ENCODE measurements at places on chromosomes 12 and 14.

DNA sequence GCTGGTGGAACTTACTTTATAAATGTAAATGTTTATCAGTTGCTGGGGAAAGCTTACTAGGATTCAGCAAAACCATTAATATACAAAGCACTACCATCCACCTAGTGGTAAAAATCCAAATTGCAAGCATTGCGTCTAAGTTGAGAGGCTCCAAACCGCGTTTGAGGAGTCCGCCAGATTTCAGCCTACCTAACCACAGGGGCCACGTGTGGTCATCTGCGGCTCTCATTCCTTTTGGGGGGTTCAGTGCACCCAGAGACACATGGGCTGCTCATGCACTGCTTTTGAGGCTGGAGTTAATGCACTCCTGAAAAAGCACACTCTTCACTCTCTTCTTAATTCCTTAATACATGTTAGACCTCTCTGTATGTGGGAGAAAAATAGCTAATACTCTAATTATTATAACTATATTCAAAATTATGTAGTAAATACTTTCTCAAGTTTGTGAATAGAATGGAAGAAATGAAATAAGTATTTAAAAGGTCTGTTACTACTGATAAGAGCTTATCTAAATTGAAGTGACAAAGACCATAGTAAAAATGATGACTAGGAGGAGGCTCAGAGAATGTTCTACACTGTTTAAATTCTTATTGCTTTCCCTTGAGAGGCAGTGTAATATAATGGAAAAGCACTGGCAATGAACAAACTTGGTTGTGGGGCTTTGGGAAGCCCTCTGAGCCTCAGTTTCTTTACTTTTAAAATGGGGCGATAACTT is 41.4 kb upstream of the MANSC4 start:
- DNase-seq: no peak

DNA sequence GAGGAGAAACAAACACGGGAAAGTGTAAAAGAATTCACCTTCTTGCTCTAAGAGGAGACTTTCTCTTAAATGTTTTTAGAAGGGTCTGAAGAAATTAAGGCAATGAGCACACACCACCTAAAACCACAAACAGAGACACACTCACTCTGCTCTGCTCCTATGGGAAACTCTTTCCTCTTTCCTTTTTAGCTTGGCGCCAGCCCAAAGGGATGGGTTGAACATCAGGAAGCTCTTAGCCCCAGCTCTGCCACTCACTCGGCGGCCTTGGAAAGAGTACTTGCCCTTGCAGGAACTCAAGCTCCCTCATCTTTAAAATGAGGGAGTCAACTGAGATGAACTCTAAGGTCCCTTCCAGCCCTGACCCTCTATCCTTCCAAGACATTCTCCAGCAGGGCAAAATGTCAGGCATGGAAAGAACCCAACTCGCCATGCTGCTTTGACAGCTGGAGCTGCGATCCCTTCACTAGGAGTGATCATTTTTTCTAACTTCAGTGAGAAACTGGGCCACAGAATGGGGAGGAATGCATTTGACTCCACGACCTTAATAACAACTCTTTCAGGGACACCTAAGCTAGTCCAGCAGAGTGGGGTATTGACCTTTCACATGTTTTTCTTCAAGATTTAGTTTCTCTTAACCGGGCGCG is 980 bp upstream of the RNASE8 start:
- no peak for DNase-seq

DNA sequence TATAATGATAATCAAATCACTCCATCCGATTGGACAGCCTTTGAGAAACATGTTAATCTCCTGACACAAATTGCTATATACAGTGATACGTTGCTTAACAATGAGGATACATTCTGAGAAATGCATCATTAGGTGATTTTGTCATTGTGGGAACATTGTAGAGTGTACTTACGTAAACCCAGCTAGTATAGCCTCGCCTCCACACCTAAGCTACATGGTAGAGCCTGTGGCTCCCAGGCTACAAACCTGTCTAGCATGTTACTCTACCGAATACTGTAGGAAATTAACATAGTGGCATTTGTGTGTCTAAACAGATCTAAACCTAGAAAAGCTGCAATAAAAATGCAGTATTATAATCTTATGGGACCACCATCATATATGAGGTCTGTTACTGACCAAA is 128.6 kb upstream of the PWP1 start:
- no peak for DNase-seq

DNA sequence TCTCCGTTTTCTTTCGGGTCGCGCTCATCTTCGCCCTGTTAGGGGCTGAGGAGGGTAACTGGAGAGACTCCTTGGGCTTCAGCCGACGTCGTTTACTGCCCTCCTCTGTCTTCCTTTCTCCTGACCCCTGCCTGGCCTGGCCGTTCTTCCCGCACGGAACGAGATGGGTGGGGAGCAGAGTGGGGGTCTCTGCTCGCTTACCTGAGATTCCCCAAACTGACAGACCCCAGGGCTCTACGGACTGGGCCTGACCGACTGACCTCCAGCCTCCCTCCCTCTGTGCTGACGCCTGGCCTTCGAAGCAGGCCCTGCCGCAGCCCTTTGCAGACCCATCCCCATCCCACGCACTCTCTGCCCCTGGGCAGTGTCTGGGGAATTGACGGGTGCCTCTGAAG is 439 bp downstream of the GOLGA5 start:
- no peak for DNase-seq
